GM23338 (cell line): ENCODE measurements at places on chromosomes 3 and 15. TPM values are rescaled to one million over a fixed set of nuclear protein-coding genes. Genes with fewer than 3 reads are reported as not detected.

DNA sequence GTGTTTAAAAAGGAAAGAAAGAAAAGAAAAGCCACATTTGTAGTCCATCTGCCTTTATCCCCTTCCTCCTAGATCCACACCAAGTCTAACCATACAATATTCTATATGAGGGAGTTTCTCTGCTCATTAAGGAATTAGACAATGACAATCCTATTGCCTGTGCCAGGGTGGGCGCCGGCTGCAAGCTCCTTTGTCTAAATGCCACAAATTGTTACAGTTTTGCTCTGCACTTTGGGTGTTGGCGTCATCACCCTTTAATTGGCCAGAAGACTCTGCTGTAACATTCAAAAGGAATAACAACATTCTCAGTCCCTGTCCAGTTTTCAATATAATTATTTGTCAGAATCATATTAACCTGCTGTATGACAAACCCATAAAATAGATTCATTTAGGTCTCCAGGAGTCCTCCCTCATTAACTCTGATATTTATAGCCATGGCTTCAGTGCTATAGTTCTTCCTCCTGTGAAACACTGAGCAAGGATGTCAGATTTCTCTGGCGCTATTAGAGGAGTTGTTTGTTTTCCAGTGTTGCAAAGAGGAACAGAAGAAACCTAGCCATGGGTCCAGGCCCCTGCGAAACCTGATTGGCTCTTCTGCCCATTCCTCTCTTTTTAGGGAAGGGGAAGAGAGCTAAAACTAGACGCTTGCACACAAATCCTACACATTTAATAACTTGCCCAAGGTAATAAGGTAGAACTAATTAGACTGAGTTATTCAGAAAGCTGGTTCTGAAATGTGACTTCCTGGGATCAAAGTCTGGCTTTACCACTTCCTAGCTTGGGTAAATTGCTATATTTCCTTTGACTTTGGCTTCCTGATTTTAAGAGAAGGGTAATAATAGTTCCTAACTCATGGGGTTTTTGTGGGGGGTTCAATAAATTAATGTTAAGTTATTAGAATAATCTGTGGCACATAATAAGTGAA, 112.4 kb downstream of the CD47 start:
- no peak for DNase-seq
- no peak overlapping the region for H3K27ac ChIP-seq
- H3K4me1 ChIP-seq = no peaks in the 10 kb centered on the region; the same call in 1 of the 2 replicates
- H3K36me3 ChIP-seq = no peaks in the 10 kb centered on the region

DNA sequence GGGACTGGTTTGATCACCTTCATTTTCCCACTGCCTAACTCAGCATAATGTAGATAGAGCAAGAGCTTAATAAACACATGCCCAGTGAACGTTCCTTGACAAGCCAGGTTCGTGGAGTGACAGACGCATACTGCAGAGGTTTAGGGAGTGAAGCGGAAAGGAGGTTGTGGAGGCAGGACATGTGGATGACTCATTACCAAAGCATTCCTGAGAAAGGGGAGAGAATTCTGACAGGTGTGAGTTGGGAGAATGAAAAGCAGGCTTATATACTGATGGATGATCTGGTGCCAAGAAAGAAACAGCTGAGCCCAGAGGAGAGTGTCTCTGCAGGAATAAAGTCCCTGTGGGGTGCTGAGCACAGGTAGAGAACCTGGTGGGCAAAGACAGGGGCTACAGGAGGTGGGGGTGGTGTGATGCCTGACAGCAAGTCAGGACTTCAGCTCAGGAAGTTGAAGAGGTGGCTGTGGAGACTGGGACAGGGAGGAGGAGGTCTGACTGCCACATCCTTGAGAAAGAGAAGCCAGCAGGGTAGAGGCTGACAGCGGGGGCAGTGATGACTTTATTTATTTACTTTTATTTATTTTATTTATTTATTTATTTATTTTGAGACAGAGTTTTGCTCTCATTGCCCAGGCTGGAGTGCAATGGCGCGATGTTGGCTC, 2.4 kb upstream of the RPL29 start:
- peak; percentile 62 for DNase-seq
- peaks cover 33% of the 10 kb centered on the region for H3K4me1 ChIP-seq
- no peaks in the 10 kb centered on the region for H3K27me3 ChIP-seq

- peaks cover 55% of the 10 kb centered on the region for H3K36me3 ChIP-seq
- H3K4me1 ChIP-seq = no peaks in the 10 kb centered on the region
- H3K4me3 ChIP-seq = no peak overlapping the region
- H3K27ac ChIP-seq = no peak overlapping the region
- no peaks in the 10 kb centered on the region for H3K27me3 ChIP-seq
Measured at GRCh38 chr15:98943601-98944151, 63.9 kb downstream of the PGPEP1L start.

DNA sequence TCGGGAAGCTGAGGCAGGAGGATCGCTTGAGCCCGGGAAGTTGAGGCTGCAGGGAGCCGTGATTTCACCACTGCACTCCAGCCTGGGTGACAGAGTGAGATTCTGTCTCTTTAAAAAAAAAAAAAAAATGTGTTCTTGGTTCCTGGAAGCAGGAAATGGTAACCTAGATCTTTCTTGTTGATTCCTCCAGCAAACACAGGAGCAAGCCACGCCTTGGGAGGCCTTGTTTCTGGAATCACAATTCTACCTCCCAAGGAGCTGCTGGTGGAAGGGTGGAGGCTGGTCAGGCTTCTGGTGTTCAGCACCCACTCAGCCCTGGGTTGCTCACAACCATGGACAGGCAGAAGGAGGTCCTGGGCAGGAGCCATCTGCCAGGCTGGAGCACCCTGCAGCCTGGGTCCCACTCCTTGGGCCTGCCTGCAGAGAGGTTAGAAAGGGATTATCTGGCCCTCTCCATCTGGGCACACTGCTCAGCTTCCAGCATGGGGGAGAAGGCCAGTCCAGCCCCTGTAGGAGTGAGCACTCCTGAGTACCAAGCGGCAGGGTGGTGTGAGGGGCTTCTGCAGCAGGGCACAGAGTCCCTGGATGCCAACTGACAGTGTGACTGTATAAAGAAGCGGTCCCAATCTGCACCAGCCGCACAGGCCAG, 65.6 kb downstream of the ABTB1 start:
- no peak overlapping the region for H3K4me3 ChIP-seq
- no peak for DNase-seq
- H3K27me3 ChIP-seq = no peaks in the 10 kb centered on the region
- H3K27ac ChIP-seq = no peak overlapping the region
- H3K4me1 ChIP-seq = peaks cover 7% of the 10 kb centered on the region; the same call in 1 of the 2 replicates
- H3K36me3 ChIP-seq = no peaks in the 10 kb centered on the region

DNA sequence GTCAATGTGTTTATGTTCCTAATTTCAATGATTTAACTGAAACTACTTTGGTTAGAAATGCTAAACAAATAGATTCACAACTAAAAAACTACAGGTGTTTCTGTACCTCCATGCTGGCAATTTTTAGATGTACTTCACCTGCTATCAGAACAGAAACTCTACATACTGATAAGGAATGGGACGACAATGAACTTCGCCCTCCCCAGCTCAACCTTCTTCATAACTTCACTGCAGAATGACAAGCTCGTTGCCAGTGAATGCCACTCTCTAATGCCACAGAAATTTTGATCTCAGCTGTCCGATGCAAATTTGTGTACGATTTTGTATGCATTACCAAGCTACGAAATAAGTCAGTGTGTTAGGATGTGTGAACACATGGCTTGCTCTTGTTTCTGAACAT, 133.4 kb downstream of the FOXP1 start:
- no peak overlapping the region for H3K27ac ChIP-seq
- H3K4me1 ChIP-seq = peaks cover 4% of the 10 kb centered on the region; the same call in 1 of the 2 replicates
- H3K36me3 ChIP-seq = no peaks in the 10 kb centered on the region
- no peaks in the 10 kb centered on the region for H3K27me3 ChIP-seq
- no peak overlapping the region for H3K4me3 ChIP-seq
- DNase-seq = no peak

- no peak overlapping the region for H3K4me3 ChIP-seq
- H3K4me1 ChIP-seq = no peaks in the 10 kb centered on the region
- no peaks in the 10 kb centered on the region for H3K27me3 ChIP-seq
- DNase-seq = peak; percentile 41
- H3K27ac ChIP-seq = no peak overlapping the region
Measured at GRCh38 chr3:82707035-82707434, 945.6 kb upstream of the GBE1 start.

- DNase-seq = no peak
- no peaks in the 10 kb centered on the region for H3K4me1 ChIP-seq
- H3K36me3 ChIP-seq = no peaks in the 10 kb centered on the region
- no peak overlapping the region for H3K27ac ChIP-seq
- peaks cover 4% of the 10 kb centered on the region; the same call in 1 of the 2 replicates for H3K27me3 ChIP-seq
Measured at GRCh38 chr3:2516762-2517441, 418.2 kb downstream of the CNTN4 start.

GRCh38 chr15:40722934-40723333, 28.0 kb downstream of the RAD51 start:
- H3K27ac ChIP-seq = no peak overlapping the region
- H3K36me3 ChIP-seq = peaks cover 33% of the 10 kb centered on the region; the same call in 1 of the 2 replicates
- no peak for DNase-seq

DNA sequence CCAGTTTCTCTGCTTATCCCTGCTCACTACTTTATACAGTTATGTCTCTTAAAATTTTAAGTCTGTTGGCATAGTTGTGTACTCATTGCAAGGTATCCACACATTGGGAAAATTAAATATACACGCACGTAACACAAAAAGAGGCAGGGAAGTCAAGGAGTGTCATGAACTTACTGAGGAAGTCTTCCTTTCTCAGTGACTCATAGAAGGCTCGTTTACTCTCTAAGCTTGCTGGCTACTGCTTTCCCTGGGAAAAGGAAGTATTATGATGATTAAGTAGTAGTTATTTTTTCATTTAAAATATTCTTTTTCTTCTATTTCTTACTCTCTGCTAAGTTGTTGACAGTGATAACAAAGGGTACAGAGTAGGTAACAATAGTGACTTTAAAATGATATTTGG, 287.3 kb downstream of the UBE2E2 start:
- no peak overlapping the region for H3K27ac ChIP-seq
- H3K4me1 ChIP-seq = peaks cover 11% of the 10 kb centered on the region; the same call in 1 of the 2 replicates
- H3K36me3 ChIP-seq = no peaks in the 10 kb centered on the region
- H3K4me3 ChIP-seq = no peak overlapping the region
- no peaks in the 10 kb centered on the region for H3K27me3 ChIP-seq

DNA sequence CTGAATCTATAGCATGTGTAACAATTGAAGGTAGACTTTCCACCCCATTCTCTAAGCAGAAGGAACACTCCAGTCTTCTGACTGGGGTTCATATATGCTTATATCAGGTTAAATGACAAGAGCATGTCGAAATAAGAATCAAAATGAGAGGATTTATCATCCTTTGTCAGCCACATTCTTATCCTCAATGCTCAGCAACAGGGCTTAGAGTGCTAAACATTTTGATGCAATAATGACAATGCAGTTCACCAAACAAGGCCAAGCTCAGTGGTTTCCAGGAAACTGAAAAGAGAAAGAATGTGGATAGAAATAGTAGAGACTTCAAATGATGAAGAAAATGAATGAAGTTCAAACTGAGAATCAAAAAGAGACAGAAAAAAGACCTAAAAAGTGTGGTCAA, 78.0 kb downstream of the FSIP1 start:
- no peaks in the 10 kb centered on the region for H3K36me3 ChIP-seq
- H3K4me1 ChIP-seq = 0 out of 2 replicates have a peak, but pooled peaks cover 5% of the 10 kb centered on the region
- no peak overlapping the region for H3K4me3 ChIP-seq
- no peaks in the 10 kb centered on the region for H3K27me3 ChIP-seq
- peak overlapping the region; percentile 0; the same call in 1 of the 2 replicates for H3K27ac ChIP-seq

DNA sequence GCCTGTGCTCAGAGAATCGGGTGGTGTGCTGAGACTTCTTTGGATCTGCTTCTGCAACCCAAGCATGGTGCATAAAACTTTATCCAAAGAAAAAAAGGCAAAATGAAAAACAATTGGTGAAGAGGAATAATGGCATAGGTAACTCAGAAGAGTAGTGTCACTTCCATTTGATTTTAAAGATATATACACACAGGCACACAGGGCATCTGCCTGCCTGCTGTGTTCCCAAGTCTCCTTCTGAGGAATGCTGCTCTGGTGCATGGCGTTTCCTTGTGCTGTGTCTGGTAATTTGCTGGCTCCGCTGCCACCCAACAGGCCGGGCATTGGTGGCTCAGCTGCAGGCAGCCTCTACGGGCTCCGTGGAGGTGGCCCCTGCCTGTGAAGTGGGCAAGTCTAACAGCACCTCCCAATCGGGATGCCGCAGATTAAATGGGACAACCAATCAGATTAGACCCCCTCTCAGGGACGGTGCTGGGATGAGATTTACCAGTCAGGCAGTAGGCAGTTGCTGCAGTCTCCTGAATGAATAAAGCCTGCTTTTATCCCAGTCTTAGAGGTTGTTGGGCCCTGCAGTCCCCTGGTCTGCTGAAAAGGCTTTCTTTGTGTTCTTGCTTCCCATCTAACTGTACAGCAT, 253.7 kb upstream of the RASGRP1 start:
- H3K27ac ChIP-seq = no peak overlapping the region
- peak; percentile 23 for DNase-seq
- H3K4me3 ChIP-seq = no peak overlapping the region

DNA sequence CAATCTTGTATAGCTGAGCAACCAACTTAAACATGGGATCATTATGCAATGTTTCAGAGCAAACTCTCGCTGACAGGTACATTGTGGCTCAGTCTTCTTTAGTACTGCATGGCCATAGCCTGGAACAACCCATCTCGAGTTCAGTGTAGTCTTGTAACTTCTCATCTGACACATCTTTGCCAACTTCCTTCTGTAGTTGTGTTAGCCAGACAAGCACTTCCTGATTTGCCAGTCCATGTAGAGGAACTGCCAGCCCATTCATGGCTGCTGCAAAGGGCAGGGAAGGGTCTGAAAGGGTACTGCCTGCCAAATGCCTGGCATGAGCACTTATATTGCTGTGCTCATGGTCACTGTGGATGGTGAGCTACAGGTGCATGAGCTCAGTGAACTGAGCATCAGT, 49.2 kb upstream of the CCDC54 start:
- H3K27me3 ChIP-seq = no peaks in the 10 kb centered on the region
- H3K4me1 ChIP-seq = no peaks in the 10 kb centered on the region
- DNase-seq = no peak

GRCh38 chr3:38578551-38578950, 70.9 kb downstream of the SCN5A start:
- no peak for DNase-seq
- H3K27me3 ChIP-seq = no peaks in the 10 kb centered on the region
- no peak overlapping the region for H3K27ac ChIP-seq

GRCh38 chr3:151119188-151119587, 33.7 kb downstream of the MED12L start:
- no peaks in the 10 kb centered on the region for H3K27me3 ChIP-seq
- no peak for DNase-seq
- no peak overlapping the region for H3K27ac ChIP-seq
- H3K36me3 ChIP-seq = peaks cover 2% of the 10 kb centered on the region; the same call in 1 of the 2 replicates

GRCh38 chr15:37691911-37692310, 242.5 kb upstream of the TMCO5A start:
- no peaks in the 10 kb centered on the region for H3K4me1 ChIP-seq
- no peak overlapping the region for H3K27ac ChIP-seq
- no peaks in the 10 kb centered on the region for H3K36me3 ChIP-seq
- DNase-seq = no peak

- H3K27ac ChIP-seq = no peak overlapping the region
- no peak overlapping the region for H3K4me3 ChIP-seq
Measured at GRCh38 chr3:150365132-150365604, 42.9 kb upstream of the TSC22D2 start.

GRCh38 chr3:49170744-49171118, 667 bp upstream of the KLHDC8B start:
- no peak for DNase-seq
- peaks cover 15% of the 10 kb centered on the region for H3K4me1 ChIP-seq
- no peak overlapping the region for H3K27ac ChIP-seq
- peak overlapping the region; percentile 85 for H3K4me3 ChIP-seq

DCP1A gene
- total RNA-seq = 14.8 and 19.3 TPM in 2 replicates

IMPG2 gene
- total RNA-seq = not detected in 2 replicates

MAPKAPK3 gene
- total RNA-seq = 44.9 and 51.1 TPM in 2 replicates

DOCK3 gene
- total RNA-seq = 5.6 and 6.1 TPM in 2 replicates

SCAMP5 gene
- total RNA-seq = 31.0 and 43.3 TPM in 2 replicates

SLC35G2 gene
- 3.3 and 8.8 TPM in 2 replicates for total RNA-seq

SLC25A26 gene
- 28.5 and 40.2 TPM in 2 replicates for total RNA-seq

MST1R gene
- total RNA-seq = 3.7 and 4.4 TPM in 2 replicates

LRRC31 gene
- total RNA-seq = not detected in 2 replicates

STARD5 gene
- total RNA-seq = 7.7 and 10.1 TPM in 2 replicates

ACTRT3 gene
- total RNA-seq = 5.2 and 6.4 TPM in 2 replicates

SPINK8 gene
- not detected in 2 replicates for total RNA-seq
